ENCODE measurements at places on chromosomes 6 and 20. TPM values are rescaled to one million over a fixed set of nuclear protein-coding genes. Genes with fewer than 3 reads are reported as not detected.

Gene EBF4
- total RNA-seq, result 6.8 TPM

Gene CLDN20
- total RNA-seq, result not detected

Gene CAGE1
- total RNA-seq, result not detected

Gene COL9A3
- 46.6 TPM for total RNA-seq

Gene PRL
- total RNA-seq, result not detected

Gene SRMS
- not detected for total RNA-seq

Gene HFE
- total RNA-seq, result 12.1 TPM

Gene GLP1R
- total RNA-seq, result not detected

Gene MOCS1
- total RNA-seq, result 0.98 TPM

Gene TXLNB
- total RNA-seq, result not detected

Gene SLC26A8
- total RNA-seq, result not detected

Gene PSORS1C2
- total RNA-seq, result not detected

Gene GPR6
- total RNA-seq, result not detected

Gene RSPH4A
- total RNA-seq, result 0.44 TPM

Gene ABHD12
- total RNA-seq, result 90.9 TPM

Gene AMD1
- total RNA-seq, result 81.7 TPM

Gene ANKRD6
- 2.4 TPM for total RNA-seq

Gene RBBP8NL
- not detected for total RNA-seq

Gene CCM2L
- 45.4 TPM for total RNA-seq

Gene IP6K3
- not detected for total RNA-seq

Gene SIRPA
- total RNA-seq, result 2.4 TPM

Gene NCOA6
- 28.9 TPM for total RNA-seq

Gene DAAM2
- not detected for total RNA-seq

Gene FAXC
- total RNA-seq, result 9.0 TPM

Gene ASIP
- not detected for total RNA-seq

Gene CPXM1
- total RNA-seq, result not detected

Gene FILIP1
- 0.26 TPM for total RNA-seq

Gene CLVS2
- 1.1 TPM for total RNA-seq

Gene TSPO2
- total RNA-seq, result not detected

Gene L3MBTL3
- 4.2 TPM for total RNA-seq

Gene VNN1
- not detected for total RNA-seq

Gene PTGIS
- total RNA-seq, result 4.4 TPM

Gene C6orf58
- not detected for total RNA-seq

Gene SNHG17
- 60.1 TPM for total RNA-seq

Gene DBNDD2
- 55.4 TPM for total RNA-seq

Gene FAM83B
- not detected for total RNA-seq

Data from Panc1 (cell line).